GDM1 (cell line): ENCODE measurements at places on chromosomes 12 and 14.

GRCh38 chr14:75614179-75614578 is 35.8 kb downstream of the FLVCR2 start:
- DNase-seq = no peak

DNA sequence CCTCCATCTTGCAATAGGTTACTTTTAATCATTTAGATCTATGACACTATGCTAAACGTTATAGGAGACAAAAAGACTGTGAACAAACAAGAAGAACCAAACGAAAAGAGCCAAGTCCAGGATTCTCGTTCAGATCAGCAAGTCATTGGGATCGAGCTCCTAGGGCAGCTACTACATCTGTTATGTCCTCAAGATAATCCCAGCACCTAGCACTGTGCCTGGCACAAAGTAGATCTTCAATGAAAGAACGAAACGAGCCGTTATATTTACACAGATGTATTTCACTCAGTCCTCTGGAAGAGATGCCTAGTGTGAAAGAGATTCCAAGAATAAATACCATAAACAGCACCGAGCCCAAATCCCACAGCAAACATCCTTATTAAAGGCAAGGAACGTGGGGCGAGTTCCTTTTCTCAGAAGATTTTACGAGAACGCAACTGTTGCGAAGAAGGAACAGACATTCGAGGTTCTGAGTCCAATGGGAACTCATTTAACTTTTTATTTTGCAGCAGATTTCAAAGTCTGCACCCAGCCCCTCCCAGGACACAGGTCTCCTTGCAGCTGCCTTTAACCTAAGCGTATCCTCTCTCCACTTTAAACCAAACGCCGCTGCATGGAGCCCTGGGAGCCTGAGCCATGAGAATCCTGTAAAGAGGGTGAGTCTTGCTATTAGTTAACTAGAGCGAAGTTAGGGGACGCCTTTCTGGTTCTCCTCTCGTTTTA is 544 bp upstream of the TDP1 start:
- no peak for DNase-seq

DNA sequence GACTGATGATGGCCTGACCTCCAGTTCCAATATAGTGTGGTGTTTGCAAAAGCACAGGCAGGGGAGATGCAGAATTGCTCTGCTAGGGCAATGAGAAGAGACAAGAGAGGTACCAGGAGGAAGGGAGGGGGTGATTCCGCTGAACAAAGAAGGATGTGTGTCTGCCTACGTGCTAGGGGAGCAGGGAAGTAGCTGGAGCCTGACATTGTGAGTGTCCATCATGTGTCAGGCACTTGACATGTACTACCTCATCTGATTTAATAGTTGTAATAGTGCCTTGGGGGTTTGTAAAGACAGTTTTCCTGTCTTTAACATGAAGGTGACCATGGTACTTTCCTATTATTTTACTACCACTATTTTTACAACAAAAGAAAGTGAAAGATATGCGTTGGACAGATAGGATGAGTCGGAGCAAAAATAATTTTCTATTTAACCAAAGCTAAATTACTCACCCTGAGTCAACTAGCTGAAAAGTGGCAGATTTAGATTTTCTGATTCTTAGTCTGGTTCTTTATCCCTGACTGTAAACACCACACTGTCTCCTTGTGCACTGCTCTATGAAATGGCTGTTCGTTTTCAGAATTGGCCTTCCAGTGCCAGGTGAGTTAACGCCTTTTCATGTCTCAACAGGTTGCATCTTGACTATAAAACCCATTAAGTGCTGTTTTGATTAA is 33.7 kb upstream of the TEAD4 start:
- no peak for DNase-seq

DNA sequence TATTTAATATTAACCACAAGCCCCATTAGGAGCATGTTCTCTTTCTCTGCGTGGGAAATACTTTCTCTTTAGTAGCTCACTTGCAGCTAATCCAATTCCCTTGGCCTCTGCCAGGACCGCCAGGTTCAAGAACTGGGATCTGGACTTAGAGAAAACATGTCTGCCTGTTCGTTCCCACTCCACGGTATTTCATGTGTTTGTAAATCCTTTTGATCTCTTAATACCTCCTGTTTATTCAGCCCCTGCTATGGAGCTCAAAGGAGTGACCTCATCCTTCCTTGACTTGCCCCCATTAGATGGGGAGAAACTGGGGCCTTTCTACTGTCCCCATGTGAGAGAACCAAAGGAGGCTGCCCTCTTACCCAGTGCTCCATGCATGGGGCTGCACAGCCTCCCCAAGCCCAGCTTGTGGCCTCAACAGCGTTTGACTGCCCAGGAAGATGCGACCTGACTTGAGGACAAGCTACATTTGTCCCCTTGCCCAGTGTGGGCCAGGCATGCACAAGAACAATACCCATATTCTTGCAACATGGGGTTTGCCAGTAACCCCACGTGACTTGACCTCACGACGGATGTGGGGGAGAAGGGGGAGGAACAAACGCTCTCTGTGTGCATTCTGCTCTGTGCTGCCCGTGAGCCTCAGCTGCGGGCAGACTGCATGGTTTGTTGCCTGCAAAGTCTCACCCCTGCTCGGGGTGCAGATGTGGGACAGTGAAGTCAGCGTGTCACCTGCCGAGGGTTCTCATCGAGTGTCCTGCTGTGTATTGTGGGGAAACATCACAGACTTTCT is 30.3 kb downstream of the CD9 start:
- DNase-seq = no peak
